ENCODE measurements at places on chromosomes 7 and 10.

GRCh38 chr10:22913474-22914092, 14.3 kb upstream of the ARMC3 start:
- no peak for DNase-seq

GRCh38 chr10:129833468-129833950, 130.6 kb downstream of the EBF3 start:
- DNase-seq: no peak

GRCh38 chr10:103053659-103054581, 135.8 kb downstream of the CNNM2 start:
- DNase-seq: no peak

DNA sequence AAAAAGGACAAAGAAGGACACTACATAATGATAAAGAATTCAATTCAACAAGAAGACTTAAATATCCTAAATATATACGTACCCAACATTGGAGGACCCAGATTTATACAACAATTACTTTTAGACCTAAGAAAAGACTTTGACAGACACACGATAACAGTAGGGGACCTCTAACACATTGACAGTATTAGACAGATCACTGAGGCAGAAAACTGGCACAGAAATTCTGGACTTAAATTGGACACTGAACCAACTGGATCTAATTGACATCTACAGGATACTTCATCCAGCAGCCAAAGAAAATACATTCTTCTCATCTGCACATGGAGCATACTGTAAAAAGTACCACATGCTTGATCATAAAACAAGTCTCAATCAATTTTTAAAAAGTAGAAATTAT, 103.8 kb downstream of the DGKI start:
- DNase-seq: no peak

DNA sequence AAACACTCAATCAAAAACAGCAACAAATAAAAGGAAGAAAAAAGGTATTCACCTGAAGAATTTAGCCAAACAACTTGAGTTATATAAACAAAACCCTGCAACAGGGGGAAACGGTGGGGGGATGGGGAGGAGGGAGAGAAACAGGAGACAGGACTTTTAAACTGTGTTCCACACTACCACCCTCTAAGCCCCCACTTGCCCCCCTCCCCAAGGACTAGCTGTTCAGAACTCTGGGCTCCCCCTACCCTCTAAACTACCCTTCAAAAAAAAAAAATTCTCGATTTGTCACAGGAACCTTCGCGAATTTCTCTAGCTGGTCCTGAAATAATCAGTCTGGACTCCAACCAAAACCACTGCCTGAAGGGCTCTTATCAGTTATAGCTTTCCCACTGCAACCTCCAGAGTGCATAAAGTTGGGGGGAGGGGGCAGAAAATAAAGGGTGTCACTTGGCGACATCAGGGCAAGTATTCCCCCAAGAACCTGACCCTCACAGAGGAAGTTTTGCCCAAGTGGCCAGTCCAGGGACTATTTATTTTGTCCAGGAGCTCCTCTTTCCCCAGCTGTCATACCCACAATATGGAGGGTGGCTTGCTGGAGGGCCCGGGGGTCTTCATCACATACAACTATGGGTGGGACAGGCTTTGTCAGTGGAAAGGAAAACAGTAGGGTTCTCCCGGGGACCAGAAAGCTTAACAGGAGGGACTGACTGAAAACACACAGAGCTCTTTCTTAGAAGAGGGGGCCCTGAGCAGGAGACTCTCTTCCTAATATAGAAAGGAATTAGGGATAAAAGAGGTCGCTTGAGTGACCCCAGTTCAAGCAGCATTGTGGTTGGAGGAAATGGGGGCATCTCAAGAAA, 1.3 kb downstream of the UBE2H start:
- no peak for DNase-seq

GRCh38 chr10:49512121-49512809, 26.7 kb downstream of the ERCC6 start:
- DNase-seq: peak; percentile 24

DNA sequence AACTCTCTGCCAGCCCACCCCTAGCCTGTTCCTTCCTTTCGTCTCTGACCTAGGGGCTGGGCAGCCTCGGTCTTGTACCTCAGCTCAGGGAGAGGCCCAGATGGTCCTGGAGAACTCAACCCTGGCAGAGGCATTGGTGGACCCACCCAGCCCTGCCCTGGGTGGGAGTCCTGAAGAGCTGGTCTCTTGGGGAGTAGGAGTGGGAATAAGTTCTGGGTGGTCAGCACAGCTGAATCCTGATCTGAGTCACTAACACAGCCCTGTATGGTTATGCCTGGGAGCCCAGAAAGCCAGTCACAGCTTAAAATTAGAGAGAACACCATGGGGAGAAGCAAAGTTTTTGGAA, 84.0 kb downstream of the SORBS1 start:
- DNase-seq: no peak

- no peak for DNase-seq
Measured at GRCh38 chr10:79342811-79343561, 4.3 kb upstream of the PPIF start.

GRCh38 chr7:120553491-120553890, 280.5 kb downstream of the KCND2 start:
- DNase-seq: no peak

DNA sequence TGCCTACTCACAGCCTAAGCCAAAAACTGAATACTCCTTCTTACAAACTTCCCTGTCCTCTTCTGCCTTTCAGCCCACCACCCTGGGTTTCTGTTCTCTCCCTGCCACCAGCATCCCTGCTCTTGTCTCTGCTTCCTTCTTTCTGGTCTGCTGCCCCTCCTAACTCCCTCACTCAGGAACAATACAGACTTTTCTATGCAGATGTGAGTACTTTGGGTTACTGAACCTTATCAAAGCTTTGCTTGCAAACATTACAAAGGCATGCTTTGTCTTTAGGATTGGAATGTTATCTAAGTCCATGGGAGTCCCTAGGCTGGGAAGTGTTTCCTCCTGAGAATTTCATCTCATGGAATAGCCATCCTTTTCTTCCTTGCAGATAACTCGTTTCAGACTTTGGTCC, 28.9 kb downstream of the CNNM1 start:
- no peak for DNase-seq

GRCh38 chr10:34449836-34450235, 365.3 kb downstream of the PARD3 start:
- DNase-seq: no peak

- no peak for DNase-seq
Measured at GRCh38 chr7:137345799-137346449, 2.4 kb upstream of the PTN start.

DNA sequence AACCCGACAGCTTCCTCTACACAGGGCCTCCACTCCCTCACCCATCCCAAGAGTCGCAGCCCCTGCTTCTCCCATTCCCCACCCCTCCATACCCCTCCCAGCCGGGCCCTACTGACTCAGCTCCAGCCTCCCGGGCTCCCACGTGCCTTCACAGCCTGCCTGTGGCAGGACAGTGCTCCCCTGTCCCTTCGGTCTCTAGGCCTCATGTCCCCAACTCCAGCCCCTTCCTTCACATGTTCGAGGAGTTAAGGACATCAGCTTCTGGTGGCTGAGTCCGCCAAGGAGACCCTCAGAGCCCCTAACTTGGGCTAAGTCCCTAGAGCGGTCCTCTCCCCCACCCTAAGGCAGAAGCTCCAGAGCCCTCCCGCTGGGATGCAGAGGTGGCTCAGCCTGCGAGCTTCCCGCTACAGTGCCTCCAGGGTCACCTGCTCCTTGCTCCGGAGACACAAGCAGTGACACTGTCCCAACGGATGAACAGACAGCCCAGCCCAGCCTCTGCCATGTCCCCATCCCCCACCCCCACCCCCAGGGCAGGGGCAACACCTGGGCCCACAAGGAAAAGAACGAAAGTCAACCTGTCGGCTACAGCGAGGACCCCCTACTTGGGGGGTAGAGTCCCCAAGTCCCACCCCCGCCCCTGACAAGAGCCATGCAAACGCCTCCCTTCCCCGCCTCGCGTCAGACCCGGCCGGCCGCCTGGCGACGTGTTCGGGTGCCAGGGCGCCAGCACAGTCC, 716 bp downstream of the SMARCD3 start:
- no peak for DNase-seq

DNA sequence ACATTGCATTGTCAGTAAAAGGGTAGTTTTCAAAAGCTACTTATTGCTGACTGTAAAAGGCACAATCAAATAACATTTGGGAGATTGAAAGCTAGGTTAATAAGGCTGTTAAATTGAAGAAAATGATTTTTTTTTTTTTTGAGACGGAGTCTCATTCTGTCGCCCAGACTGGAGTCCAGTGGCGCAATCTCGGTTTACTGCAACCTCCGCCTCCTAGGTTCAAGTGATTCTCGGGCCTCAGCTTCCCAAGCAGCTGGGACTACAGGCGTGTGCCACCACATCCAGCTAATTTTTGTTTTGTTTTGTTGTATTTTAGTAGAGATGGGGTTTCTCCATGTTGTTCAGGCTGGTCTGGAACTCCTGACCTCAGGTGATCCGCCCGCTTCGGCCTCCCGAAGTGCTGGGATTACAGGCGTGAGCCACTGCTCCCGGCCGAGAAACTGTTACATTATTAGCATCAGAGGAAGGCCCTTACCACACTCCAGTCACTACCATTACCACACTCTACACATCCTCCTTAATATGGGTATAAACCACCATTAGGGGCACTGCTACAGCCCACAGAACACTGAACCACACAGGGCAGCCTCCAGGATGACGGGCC, 1.0 kb downstream of the CYP51A1 start:
- DNase-seq: no peak

- DNase-seq: peak; percentile 67
Measured at GRCh38 chr10:75449382-75450074, 18.1 kb downstream of the LRMDA start.

- DNase-seq: no peak
Measured at GRCh38 chr10:132469197-132469884, 68.2 kb upstream of the INPP5A start.

GRCh38 chr10:86337121-86337601, 29.4 kb downstream of the GRID1 start:
- DNase-seq: no peak
